Vein endothelial cell (primary cell): ENCODE measurements at places on chromosomes 12 and 14. TPM values are rescaled to one million over a fixed set of nuclear protein-coding genes. Genes with fewer than 3 reads are reported as not detected.

Gene LBHD2
- total RNA-seq = not detected in 2 replicates

Gene GLIPR1L1
- total RNA-seq = not detected in 2 replicates

Gene AMN1
- total RNA-seq = 13.1 and 17.8 TPM in 2 replicates

Gene KRT71
- total RNA-seq = not detected in 2 replicates

Gene MANSC4
- total RNA-seq = 0.33 TPM in 1 of 2 replicates, not detected in the other

Gene COCH
- 0.29 and 0.65 TPM in 2 replicates for total RNA-seq

Gene WDHD1
- total RNA-seq = 7.5 and 13.5 TPM in 2 replicates

Gene C12orf50
- not detected in 2 replicates for total RNA-seq

Gene CATSPERB
- not detected in 2 replicates for total RNA-seq

Gene AGAP2
- 0.29 and 0.33 TPM in 2 replicates for total RNA-seq

Gene KRT79
- total RNA-seq = not detected in 2 replicates

Gene SPTB
- total RNA-seq = 0.10 TPM in 1 of 2 replicates, not detected in the other

Gene HSPA2
- total RNA-seq = 8.7 and 15.4 TPM in 2 replicates

Gene HHIPL1
- 2.9 and 3.3 TPM in 2 replicates for total RNA-seq

Gene CLEC4D
- not detected in 2 replicates for total RNA-seq

Gene RIMBP2
- total RNA-seq = not detected in 2 replicates

Gene CCDC177
- total RNA-seq = not detected in 2 replicates

Gene KRT83
- total RNA-seq = not detected in 2 replicates

Gene ASCL1
- total RNA-seq = not detected in 2 replicates

Gene C1S
- total RNA-seq = 0.48 and 0.98 TPM in 2 replicates

Gene KLHDC1
- total RNA-seq = 1.3 TPM in 2 replicates

Gene SIX1
- total RNA-seq = 0.33 and 0.48 TPM in 2 replicates

Gene KRT78
- not detected in 2 replicates for total RNA-seq

Gene ANO4
- total RNA-seq = 0.33 TPM in 1 of 2 replicates, not detected in the other

Gene LRCOL1
- 0.19 TPM in 1 of 2 replicates, not detected in the other for total RNA-seq

Gene CIDEB
- total RNA-seq = 1.6 and 3.0 TPM in 2 replicates

Gene KRT72
- total RNA-seq = not detected in 2 replicates
